Activated T-helper 1 cell treated with anti-CD3 and anti-CD28 coated beads, Interleukin-2, amount 50 U/mL, for 16 hours (primary cell): ENCODE measurements at places on chromosomes 2 and 18.

GRCh38 chr2:53407363-53408080 lies 360.1 kb upstream of the CHAC2 start:
- no peak for DNase-seq

GRCh38 chr18:35121531-35121930 lies 80.3 kb downstream of the MAPRE2 start:
- no peak for DNase-seq

- no peak for DNase-seq
Observed at GRCh38 chr2:173898178-173898668, 67.0 kb downstream of the SP3 start.

DNA sequence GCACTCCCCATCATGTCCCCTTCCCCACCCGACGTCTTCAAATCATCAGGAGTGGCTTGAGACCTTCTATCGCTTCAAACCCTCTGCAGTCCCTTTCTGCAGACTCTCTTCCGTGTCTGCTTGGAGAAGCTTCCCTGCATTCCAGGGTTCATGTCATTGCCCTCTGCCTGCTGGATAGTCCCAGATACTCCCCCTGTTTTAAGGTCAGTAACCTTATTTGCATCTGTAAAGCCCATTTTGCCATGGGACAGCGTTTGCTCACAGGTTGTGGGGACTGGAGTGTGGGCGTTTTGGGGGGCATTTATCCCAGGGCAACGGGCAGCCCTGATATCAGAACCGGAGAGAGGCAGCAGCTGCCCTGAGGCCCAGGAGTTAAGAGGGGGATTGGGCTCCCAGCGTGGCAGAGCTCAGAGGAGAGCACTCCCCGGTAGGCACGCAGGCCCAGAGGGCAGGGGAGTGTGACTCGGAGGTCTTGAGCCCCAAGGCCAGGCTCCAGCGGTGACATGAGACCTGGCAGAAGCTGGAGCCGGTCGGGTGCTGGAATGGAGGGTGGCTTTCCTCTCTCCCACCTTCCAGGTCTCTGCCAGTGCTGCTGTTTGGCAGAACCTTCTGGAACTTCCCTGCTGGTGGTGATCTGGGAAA lies 73.8 kb downstream of the RTP5 start:
- no peak for DNase-seq

GRCh38 chr2:236970656-236971010 lies 115.1 kb upstream of the COPS8 start:
- no peak for DNase-seq

DNA sequence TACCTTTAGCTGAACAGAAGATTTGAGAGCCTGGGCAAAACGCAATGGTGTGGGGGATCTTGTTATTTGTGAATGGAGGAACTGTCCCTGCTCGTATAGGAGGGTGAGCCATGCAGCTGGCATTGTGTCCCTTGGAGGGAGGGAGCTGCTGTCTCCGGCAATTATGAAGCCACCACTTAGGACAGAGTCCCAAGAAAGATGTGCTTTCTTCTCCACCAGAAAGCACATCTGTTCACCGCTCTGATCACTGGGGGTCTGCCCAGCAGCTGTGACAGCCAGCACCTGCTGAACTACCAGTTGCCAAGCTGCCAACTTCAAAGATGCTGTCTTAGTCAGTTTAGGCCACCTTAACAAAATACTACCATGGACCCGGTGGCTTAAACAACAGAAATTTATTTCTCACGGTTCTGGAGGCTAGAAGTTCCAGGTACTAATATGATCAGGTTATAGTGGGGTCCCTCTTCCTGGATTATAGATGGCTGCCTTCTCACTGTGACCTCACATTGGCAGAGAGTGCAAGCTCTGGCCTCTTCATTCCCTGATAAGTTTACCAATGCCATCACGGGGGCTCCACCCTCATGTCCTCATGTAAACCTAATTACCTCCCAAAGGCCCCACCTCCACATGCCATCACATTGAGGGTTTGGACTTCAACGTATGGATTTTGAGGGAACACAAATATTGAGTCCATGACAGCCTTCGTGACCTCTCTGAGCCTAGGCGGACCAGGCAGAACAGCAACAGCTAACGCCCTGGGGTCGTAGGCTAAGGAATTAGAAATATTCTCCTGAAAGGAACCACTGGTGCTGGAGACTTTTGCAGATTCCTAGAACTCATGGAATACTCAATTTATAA lies 148.3 kb downstream of the RHBDD1 start:
- DNase-seq: no peak
